CD4-positive, alpha-beta T cell treated with Interleukin-12 subunit alpha and Interleukin-12 subunit beta, for 1 hour (primary cell): ENCODE measurements at places on chromosomes 5 and 9.

DNA sequence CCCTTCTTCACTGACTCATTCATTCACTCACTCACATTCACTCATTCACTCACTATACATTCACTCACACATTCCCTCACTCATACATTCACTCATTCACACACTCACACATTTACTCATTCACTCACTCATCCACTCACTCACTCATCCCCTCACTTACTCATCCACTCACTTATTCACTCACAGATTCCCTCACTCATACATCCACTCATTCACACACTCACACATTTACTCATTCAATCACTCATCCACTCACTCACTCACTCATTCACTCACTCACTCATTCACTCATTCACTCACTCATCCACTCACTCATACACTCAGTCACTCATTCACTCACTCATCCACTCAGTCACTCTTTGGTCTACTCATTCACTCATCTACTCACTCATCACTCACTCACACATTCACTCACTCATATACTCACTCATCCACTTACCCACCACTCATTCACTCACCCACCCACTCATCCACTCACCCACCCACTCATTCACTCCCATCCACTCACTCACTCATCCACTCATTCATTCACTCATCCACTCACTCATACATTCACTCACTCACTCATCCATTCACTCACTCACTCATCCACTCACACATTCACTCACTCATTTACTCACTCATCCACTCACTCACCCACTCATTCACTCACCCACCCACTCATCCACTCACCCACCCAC is 27.2 kb downstream of the WNK2 start:
- no peak for DNase-seq

DNA sequence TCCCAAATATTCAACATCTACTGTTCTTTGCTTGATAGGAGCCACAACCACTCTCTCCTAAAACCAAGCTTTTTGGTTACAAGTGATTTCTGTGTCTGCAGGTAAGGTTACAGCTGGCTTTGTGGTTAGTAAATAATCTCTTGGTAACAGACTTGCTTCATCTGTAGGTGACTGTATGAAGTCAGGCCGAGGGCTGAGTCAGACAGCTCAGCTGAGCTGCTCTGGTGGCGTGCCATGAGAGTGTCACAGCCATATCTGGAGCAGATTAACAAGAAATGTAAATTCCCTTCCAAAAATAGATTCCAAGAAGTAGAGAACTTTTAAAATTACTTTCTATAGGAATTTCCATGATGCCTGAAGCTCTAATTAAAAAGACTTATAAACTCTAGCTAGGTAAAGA is 23.7 kb upstream of the TAS2R1 start:
- DNase-seq, result no peak

DNA sequence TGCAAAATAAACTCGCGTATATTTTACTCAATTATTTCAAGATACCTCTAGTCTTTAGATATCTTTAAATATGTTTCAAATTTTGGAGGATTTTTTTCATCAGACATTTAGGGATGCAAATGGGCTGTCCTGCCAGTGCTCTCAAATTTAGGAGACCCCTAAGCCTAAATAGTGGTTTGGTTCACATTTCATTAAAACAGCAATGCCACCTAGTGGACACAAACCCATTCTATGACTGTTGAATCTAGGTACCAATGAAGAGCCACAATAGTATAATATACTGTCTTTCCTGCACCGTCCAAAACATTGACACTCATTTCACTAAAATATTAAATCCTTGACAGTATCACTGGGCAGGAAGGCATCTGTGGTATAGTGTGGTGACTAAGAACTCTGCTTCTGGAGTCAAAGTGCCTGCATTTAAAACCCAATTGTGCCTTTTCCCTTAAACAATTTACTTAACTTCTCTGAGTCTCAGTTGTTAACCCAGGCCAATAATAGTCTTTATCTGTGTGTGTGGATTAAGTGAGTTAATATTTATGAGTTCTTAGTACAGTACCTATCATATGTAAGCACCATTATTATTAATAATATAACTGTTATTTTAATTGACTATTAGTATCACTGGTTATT is 148.0 kb downstream of the RORB start:
- no peak for DNase-seq

DNA sequence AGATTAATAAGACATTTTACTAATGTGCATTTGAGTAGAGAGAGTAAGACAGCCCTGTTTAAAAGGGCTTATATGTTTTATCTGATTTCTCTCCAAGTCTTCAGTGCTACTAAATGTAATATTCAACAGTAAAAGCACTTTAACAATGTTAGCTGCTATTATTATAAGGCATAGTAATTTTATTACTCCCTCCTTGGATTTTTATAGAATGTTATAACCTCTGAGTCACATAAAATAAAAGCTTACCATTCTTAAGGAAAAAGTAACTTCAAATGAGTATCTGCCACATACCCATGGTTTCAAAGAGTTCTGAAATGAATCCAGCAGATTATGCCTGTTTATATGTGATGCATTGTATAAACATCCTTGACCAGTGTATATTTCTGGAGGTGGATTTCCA is 19.0 kb downstream of the SPDL1 start:
- DNase-seq, result no peak

DNA sequence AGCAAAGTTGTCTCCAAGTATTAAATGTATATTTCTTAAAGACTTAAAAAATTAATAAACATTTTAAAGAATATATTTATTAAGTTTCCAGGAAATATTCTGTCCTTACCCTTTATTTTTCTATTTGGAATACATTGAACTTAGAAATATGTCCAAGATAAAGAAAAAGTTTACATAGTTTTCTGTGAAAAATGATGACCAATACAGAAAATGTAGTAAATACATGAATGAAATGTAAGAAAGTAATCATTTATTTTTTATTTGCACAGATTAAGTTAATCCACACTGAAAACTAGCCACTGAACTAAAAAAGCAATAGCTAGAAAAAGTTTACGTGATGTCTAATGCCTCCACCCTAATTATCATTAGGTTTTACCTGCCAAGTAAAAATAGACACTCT is 273.2 kb downstream of the ARL15 start:
- no peak for DNase-seq

- DNase-seq, result no peak
These were observed 330.1 kb downstream of the ADGRV1 start for GRCh38 chr5:90888511-90889324.

DNA sequence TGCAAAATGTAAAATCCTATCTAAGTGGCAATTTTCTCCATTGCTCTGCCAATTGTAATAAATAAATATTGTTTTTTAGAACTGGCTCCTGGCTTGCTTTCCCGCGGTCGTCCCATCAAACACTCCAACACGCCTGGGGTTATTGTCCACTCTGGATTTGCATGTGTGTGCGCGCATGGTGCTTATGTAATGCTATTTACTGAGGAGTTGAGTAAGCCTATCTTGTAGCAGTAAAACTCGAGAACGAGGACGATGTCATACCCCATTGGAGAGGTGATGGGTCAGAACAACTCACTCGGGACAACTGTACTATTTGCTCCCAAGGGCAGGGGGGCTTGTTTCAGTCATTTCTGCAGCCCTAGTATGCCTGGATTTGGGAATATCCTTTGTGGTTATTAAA is 220.9 kb downstream of the PAX5 start:
- DNase-seq, result no peak

DNA sequence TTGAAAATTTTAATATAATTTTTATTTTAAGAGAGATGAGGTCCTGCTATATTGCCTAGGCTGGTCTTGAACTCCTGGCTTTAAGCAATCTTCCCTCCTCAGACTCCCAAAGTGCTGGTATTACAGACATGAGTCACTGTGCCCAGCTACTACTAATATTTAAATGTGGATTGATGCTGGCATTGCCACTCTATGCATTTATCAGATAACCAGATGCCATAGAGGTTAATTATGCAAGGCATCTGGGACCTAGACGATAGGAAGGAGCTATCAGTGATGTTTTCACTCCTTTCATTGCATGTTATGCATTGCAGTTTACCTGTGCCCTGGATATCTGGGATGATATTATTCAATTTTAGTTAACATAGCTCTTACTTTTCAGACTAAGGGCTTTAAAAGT is 127.0 kb downstream of the RPS23 start:
- DNase-seq, result no peak

- DNase-seq, result no peak
These were observed 264.7 kb downstream of the SLIT3 start for GRCh38 chr5:169036079-169036805.

- DNase-seq, result no peak
These were observed 404.0 kb upstream of the FAM174A start for GRCh38 chr5:100131161-100131560.

GRCh38 chr5:99030906-99031440 is 102.2 kb upstream of the CHD1 start:
- DNase-seq, result no peak
